Activated CD4-positive, alpha-beta T cell treated with anti-CD3 and anti-CD28 coated beads for 4 hours (primary cell): ENCODE measurements at places on chromosomes 5 and 9.

- DNase-seq, result no peak
Observed at GRCh38 chr9:94757158-94757557, 30.7 kb downstream of the AOPEP start.

DNA sequence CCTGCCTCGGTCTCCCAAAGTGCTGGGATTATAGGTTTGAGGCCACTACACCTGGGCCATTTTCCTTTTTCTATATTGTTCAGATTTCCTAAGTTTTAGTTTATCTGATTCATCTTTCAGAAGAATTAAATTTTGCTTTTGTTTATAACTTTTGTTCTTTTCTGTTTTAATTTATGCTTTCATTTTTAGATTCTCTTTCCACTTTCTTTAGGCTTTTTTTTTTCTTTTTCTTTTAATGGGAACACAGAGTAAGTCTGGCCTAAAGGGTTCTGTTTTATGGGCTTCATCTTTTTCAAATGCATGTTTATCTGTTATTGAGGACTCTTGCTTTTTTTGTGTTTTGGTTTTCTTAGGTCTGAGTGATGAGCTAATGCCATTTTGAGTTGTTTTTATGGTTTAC lies 42.1 kb downstream of the SNX30 start:
- no peak for DNase-seq

DNA sequence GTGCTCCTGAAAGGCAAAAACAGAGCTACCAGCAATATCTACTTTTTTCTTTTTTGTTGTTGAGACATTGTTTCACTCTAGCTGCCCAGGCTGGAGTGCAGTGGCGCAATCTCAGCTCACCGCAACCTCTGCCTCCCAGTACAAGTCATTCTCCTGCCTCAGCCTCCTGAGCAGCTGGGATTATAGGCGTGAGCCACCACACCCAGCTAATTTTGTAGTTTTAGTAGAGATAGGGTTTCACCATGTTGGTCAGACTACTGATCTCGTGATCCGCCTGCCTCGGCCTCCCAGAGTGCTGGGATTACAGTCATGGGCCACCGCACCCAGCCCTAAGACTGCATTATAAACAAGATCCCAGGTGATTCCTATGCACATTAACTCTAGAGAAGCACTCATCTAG lies 17.0 kb downstream of the PLPP1 start:
- DNase-seq, result no peak

DNA sequence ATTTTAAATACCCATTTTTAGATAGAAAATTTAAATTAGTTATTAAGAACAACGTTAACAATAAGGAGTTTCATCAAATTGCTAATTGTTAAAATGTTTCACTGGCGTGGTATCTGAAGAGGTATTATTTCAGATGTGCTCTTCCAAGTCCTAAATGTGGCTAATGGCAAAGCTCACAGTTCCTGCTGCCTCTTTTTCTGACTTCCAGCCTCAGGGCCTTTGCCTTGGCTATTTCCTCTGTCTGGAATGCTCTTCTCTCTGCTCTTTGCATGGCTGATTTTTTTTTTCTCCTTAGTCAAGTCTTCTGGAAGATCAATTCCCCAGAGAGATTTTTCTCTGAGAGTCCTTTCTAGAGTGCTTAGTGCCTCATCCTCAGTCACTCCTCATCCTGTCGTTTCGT lies 9.6 kb upstream of the SSBP2 start:
- no peak for DNase-seq

DNA sequence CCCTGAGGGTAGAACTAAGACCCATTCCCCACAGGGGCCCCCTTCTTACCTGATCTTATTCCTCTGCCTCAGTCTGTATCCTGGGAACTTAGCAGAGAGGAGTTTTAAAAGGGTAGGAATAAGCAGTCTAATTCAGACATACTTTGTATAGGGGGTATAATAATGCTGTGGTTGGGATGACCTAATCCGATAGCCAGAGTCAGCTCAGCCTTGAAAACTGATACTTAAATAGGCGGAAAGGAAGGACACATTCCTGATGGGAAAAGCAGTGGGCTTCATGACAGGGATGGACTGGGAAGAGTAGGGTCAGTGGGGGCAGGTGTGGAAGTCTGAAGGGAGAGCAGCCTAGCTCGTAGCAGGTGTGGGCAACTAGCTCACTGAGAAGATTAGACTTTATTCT lies 52.2 kb upstream of the TESK1 start:
- no peak for DNase-seq

DNA sequence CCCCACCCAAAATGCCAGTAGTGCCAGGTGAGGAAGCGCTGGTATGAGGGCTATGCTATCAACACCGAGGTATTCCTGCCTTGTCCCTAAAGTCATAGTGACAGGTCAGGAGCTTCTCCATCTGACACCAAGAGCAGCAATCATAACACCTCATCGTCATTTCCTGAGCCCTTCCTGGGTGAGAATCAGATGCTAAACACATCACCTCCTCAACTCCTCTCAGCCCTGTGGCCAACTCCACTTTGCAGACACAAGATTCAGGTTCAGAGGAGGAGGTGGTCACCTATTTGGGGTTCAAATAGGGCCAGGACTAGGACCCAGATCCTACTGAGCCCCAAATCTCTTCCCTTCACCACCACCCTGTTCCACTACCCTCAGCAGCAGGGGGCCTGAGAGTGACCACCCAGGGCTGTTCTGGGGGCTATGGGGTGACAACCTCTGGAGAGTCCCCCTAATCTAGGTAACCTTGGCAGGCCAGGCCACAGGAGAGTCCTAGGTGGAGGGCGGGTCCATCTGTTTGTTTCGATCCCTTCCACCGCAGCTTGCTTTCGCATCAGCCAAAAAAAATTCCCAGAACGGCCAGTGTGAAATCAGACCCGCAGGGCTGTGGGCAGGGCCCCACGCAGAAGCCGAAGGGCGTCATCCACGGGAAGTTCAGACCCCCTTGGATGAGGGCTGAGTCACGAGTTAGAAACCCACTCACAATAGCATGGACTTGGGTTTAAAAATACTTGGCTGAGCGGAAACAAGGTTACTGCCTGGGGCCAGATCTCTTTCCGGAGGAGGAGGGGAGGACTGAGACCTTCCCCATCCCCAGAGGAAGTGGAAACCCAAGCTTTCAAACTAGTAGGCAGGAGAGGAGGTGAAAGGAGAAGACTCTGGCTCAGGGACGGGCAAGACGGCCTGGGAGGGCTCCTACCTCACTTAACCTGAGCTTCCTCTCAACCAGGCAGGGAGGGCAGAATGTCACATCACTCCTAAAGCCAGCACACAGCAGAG lies 8.7 kb downstream of the STK10 start:
- peak; percentile 37 for DNase-seq

DNA sequence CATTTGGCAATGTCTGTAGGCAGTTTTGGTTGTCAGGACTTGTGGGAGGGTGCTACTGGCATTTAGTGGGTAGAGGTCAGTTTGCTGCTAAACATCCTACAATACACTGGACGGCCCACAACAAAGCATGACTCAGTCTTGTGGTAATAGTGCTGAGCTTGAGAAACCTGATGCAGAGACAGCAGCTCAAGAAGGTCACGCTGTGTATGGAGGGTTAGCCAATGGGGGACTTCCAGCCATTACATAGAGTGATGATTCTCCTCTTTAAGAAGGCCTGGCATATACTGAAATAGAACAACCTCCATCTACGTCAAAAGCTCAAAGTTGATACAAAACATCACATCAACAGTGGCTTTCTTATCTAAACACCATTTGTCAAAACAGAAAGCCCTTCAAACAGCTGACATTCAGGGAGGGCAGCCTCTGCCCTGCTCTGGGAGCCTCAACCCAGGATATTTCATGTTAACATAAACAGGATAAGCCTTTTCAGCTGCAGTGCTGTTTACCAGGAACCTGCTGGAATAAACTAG lies 143.0 kb downstream of the GPBP1 start:
- DNase-seq, result no peak

- no peak for DNase-seq
Observed at GRCh38 chr9:89494199-89494598, 3.7 kb downstream of the SEMA4D start.

DNA sequence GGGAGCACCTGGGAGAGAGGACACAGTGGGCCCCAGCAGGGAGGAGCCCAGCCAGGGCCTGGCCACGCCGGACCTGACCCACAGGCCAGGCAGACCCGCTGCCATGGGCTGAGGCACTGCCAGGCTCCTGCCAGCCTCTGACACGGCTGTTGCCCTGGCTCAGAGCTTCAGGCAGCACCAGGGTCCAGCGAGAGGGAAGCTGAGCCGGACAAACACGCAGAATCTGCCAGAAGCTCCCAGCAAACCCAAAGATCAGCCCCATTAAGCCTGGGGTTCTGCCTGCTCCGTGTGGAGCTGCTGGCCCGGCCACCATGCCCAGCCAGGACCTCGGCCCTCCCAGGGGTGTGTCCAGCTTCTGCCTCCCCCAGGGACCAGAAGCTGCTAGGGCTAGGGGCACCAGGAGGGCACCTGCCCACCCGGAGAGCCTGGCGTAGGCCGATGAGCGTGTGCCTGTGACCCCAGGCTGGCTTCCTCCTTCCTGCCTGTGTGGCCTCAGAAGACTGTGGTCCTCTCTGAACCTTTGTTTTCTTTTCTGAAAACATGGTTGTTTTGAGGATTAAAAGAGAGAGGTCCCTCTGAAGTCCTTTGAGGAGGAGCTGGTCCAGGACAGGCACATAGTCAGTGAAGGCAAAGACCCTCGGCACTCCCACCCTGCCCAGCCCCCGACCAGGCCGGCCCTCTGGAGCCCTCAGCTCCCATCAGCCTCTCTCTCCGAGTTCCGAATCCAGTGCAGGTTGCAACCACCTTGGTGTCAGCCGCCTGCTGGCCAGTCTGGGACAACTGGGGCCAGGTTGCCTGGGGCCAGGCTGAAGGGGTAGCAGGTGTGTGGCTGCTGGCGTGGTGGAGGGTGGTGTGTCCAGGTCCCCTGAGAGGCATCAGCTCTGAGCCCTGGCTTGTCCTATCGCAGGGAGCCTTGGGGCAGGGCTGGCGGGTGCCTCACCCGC lies 39.6 kb downstream of the KCNT1 start:
- DNase-seq, result no peak

DNA sequence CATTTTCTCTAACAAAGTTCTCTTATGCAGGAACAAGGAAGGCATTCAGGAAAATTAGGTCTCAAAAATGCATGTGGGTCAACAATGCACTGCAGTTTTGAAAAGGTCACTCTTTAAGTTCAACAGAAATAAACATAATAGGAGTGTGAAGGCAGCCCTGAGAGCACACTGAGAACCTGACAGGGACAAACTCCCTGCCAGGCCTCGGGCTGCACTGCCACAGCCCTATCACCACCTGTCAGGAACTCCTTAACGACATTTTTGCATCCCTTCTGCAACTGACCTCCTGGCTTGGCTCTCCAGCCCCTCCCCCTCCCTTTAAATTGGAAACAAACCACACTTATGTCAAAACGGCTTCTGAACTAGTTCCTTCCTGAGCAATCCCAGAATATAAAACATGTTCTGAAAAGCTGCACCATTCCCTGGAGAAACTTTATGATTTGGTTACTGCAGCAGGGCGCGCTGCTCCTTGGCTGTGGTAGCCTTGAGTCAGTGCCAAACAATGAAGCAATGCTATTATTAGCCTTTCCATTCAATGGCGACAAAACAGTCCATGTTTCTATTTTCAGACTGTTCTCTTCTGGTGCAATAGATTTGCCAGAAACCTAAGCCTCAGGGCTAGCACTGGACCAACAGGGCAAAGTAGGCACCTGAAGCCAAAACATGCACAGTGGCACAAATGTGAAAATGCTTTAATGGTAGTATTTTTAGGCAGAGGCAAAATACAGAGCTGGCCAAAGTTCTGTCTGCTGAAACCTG lies 160.1 kb upstream of the ZNF608 start:
- no peak for DNase-seq

DNA sequence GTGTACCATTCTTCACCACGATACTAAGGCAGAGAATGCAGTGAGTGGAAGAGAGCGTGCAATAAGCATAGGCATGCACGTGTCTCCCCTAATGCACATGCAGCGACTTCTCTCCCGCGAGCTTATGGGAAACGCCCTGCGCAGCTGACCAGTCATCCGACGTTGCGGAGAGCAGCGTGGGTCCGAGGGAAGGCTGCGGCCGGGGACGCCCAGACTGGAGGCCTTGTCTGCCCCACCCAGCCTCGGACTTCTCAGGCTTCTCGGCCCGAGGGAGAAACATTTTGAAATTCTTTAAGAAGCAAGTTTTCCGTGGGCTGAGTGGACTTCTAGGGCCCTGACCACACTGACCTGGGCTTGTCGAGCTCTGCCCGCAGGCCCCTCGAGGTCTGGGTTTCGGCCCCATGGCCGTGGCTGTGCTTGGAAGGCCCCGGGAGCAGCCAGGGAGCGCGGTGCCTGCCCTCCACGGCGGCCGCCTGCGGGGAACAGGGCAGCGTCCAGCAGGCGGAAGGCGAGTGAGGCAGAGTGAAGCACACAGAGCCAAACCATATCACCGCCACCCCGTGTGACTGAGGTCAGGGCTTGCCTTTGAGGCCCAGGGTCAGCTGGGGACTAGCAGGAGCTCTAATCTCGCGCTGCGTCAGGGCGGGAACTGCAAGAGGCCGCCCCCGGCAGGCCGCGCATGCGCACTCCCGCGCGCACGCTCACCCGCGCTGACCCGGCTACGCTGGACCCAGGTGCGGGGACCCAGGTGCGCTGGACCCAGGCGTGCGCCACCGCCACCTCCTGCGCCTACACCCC lies 60.0 kb upstream of the IRX1 start:
- DNase-seq, result no peak
